Heart left ventricle (tissue), 16 donors: ENCODE measurements at places on chromosomes 11 and 22. TPM values are rescaled to one million over a fixed set of nuclear protein-coding genes. Genes with fewer than 3 reads are reported as not detected.

DNA sequence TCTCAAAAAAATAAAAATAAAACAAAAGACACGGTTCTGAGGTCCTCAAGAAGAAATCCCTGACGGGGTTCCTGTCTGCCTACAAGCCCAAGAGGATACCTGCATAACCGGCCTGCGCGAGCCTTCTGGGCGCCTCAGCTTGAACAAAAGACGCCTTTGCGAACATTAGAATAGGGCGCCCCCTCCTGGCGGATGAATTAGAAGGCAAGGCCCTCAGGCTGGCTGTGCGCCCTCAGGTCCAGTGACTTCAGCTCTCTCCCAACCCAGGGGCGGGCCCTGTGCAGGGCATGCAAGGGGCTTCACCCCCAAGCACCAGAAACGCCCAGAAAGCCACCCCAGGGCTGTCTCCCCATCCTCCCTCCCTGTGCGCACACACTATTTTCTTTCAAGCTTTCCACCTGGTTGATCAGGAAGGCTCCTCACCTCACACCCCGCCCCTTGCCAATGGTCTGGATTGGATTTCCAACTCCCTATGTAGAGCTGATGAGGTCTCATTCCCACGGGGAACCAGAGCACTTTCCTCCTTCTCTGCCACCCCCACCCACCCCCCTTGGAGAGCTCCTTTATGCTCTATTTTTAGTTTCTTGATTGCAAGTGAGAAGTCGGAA, 273.3 kb downstream of the BUD13 start:
- DNase-seq: peak; percentile 80

Gene SOX6
- total RNA-seq: 20.7 TPM

DNA sequence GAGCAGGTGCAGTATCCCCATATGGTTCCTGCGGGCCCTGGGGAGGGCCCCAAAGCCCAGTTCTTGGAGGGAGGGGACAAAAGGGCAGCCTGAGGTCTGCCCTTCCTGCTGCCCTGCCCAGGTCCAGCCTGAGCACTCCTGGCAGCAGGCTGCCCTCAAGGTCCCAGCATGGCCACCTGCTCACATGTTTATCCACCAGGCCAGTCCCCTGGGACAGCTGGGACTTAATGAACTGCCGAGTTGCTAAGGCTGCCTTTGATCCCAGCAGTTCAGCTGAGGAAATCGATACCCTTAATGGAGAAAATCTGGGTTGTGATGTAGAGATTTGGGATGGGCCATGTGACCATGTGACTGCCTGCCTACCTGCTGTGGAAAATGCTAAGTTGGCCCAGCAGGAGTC, 146.2 kb downstream of the TRIM29 start:
- no peak for DNase-seq

Gene B4GALNT4
- total RNA-seq: 1.9 TPM

Gene SPDYC
- total RNA-seq: not detected

Gene UQCC3
- 8.8 TPM for total RNA-seq

DNA sequence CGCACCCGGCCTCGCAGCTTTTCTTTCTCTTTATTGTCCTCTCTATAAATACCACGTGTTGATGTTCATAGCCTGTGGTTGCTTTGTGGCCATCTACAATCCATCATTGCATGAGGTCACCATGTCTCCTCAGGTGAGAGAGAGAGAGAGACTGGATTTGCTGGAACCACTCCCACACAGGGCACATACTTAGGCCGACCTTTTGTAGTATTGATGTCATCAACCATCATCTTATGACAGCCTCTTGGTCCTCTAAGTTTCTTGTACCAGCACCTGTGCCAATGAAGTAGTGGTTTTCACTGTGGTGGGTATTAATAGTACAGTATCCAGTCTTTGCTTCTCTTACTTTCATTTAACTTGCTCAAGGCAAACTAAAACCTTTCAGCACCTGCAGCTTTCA, 22.8 kb upstream of the P2RY6 start:
- DNase-seq: no peak

DNA sequence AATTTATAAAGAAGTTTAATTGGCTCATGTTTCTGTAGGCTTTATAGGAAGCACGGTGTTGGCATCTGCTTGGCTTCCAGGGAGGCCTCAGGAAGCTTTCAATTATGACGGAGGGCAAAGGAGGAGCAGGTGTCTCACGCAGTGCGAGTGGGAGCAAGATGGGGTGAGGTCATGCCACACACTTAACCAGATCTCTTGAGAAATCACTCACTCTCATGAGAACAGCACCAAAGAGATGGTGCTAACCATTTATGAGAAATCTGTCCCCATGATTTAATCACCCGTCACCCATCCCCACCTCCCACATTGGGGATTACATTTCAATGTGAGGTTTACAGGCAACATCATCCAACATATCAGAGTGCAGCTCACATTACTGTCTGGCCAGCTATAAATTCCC, 103.5 kb downstream of the ARHGAP8 start:
- no peak for DNase-seq

- no peak for DNase-seq
These were observed 46.2 kb upstream of the LMO1 start for GRCh38 chr11:8309862-8310261.
